ENCODE measurements at places on chromosomes 13 and 19.

GRCh38 chr19:6392221-6393073, 517 bp downstream of the GTF2F1 start:
- no peak for DNase-seq
- peaks cover 20% of the 10 kb centered on the region for H3K36me3 ChIP-seq
- H3K4me3 ChIP-seq, result peak overlapping the region; percentile 90
- H3K27me3 ChIP-seq, result no peaks in the 10 kb centered on the region

DNA sequence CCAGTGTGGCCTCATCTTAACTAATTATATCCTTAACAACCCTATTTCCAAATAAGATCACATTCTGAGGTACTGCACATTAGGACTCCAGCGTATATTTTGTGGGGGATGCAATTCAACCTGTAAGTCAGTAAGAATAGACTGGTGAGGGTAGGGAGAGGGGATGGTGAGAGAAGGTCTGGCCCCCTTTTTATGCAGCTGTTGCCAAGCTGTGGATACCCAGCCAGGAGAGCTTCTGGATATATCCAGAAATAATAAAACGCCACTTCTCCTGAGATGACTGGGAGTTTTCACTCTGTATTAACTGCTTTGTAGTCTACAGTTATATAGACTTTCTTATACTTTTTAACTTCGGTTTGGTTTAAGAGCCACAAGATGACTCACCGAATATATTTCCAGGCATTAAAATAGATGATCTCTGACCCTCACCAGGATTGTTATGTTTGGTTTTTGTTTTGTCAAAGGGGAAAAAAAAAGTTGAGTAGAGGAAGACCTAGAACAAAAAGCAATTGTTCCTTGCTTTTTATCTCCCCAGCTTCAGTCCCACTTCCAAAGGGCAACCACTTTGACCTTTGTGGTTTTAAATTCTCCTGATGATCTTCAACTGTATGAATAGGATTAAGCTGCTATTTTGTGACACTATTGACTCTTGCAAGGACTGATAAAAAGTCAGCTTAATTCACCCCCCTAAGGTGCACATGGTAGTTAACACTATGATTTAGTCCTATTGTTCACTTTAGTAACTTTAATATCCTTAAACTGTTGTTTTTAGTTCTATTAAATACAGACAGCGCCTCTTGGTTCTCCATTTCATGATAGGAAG, 3.1 kb upstream of the NEK3 start:
- peaks cover 20% of the 10 kb centered on the region for H3K4me1 ChIP-seq
- H3K27me3 ChIP-seq, result no peaks in the 10 kb centered on the region
- peak overlapping the region; percentile 26 for H3K27ac ChIP-seq
- peaks cover 21% of the 10 kb centered on the region for H3K36me3 ChIP-seq

DNA sequence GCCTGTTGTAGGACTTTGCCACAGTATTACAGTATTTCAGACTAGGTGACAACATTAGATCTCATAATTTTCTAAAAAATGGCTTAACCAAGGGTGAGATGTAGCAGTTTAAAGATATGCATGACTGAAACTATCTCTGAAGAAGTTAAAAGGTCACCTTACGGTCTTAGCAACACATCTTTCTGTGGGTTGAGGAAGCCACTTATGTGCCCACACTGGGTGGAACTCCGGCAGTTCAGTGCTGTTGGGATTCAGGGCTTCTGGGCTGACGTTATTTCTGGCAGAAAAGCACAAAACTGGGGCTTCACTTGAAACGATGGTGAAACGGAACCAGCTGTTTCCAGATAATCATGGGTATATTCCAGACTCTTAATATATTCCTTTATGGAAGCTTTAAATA, 697.3 kb downstream of the PCDH9 start:
- no peaks in the 10 kb centered on the region for H3K36me3 ChIP-seq
- no peaks in the 10 kb centered on the region for H3K4me1 ChIP-seq
- no peak overlapping the region for H3K27ac ChIP-seq
- H3K4me3 ChIP-seq, result no peak overlapping the region
- DNase-seq, result no peak
- H3K27me3 ChIP-seq, result no peaks in the 10 kb centered on the region

- no peaks in the 10 kb centered on the region for H3K27me3 ChIP-seq
- DNase-seq, result no peak
- H3K4me3 ChIP-seq, result no peak overlapping the region
- H3K36me3 ChIP-seq, result no peaks in the 10 kb centered on the region
- no peaks in the 10 kb centered on the region for H3K4me1 ChIP-seq
These were observed 249.2 kb downstream of the SHISA2 start for GRCh38 chr13:25802579-25802978.

DNA sequence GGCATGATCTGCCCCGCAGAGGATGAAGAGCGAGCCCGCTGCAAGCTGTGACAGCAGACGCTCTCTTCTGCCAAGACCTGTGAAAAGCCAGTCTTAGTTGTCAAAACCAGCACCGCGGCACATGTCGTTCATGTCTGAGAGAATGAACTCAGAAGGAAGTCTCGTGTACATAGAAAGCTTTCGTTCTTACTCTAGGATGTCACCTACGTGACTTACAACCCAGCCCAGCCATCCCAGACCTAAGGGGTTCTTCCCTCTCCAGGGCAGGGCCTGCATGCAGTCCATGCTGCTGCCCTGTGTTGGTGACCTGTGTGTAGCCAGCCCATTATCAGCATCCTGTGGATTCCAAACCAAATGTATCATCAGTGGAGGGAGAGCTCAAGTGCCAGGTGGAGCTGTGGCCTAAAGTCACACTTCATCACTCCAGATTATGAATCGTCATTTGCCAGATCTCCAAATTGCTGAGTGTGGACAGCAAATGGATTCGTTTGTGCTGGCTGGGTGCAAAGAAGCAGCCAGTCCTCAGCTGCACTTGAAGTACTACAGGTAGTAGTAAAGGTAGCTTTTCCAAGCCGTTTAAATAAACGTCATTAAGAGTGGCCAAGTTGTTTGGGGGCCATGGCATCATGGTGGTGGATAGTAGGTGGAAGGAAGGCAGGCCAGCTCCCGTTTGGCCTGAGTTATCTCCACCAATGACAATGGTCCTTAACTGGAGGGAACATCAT, 73.9 kb upstream of the GPR183 start:
- H3K36me3 ChIP-seq, result peaks cover 4% of the 10 kb centered on the region
- no peak overlapping the region for H3K4me3 ChIP-seq
- no peak overlapping the region for H3K27ac ChIP-seq
- DNase-seq, result no peak

DNA sequence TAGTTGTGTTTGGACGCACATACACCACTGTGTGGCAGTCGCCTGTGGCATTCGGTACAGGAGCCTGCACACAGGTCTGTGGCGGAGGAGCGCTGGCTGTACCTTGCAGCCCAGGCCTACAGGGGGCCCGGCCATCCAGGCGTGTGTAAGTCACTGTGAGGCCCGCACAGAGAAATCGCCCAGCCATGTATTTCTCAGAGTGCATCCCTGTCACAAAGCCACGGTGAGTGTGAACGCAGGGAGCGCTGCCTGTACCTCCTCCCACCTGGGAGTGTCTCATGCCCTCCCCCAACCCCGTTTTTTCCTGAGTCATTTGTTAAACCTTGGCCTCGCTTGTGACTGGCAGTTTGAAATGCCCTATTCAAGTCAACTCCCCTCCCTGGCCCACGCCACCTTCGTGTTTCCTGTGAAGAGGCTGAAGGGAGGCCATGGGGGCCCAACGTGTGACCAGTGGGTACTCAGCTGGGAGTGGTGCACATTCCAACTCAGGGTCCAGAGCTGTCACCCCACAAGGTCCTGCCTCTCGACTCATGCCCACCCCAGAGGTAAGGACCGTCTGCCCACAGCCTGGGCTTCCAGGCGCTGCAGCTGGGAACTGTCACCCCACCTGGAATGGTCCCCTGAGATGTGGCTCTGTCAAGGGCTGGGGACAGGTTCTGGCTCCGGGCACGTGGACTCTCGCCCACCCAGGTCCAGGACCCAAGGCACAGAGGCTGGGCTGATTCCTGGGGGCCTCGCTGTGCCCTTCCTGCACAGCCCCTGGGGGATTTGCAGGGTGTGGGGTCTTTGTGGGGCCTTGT, 11.6 kb upstream of the RASA3 start:
- no peaks in the 10 kb centered on the region for H3K27me3 ChIP-seq
- peaks cover 2% of the 10 kb centered on the region for H3K36me3 ChIP-seq
- no peak for DNase-seq
- peaks cover 16% of the 10 kb centered on the region for H3K4me1 ChIP-seq

DNA sequence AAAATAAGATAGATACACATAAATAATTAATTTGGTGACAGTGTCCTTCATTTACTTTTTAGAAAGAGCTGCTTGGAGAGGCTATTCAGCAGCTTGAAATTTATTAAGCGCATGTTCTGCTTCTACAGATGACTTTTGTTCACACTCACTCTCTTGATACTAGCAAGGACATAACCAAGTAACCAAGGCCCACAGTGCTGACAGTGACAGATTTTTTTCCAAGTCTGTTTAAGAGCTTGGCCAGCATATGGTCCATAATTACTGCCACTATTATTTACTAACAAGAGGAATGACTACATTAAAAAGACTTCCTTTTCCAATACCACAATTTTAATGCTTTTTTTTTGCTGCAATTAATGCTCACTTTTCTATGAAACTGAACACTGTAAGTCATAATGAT, 673.7 kb upstream of the MIR17HG start:
- H3K4me1 ChIP-seq, result peaks cover 4% of the 10 kb centered on the region
- DNase-seq, result no peak
- no peak overlapping the region for H3K27ac ChIP-seq

- H3K27me3 ChIP-seq, result no peaks in the 10 kb centered on the region
- DNase-seq, result no peak
- H3K36me3 ChIP-seq, result peaks cover 45% of the 10 kb centered on the region
- H3K27ac ChIP-seq, result no peak overlapping the region
- H3K4me3 ChIP-seq, result no peak overlapping the region
These were observed 1.1 kb downstream of the HSPB6 start for GRCh38 chr19:35755550-35756376.

- no peak for DNase-seq
- no peaks in the 10 kb centered on the region for H3K27me3 ChIP-seq
- H3K4me3 ChIP-seq, result peak overlapping the region; percentile 93
- peaks cover 6% of the 10 kb centered on the region for H3K4me1 ChIP-seq
These were observed 467 bp downstream of the LAMP1 start for GRCh38 chr13:113297370-113298042.

DNA sequence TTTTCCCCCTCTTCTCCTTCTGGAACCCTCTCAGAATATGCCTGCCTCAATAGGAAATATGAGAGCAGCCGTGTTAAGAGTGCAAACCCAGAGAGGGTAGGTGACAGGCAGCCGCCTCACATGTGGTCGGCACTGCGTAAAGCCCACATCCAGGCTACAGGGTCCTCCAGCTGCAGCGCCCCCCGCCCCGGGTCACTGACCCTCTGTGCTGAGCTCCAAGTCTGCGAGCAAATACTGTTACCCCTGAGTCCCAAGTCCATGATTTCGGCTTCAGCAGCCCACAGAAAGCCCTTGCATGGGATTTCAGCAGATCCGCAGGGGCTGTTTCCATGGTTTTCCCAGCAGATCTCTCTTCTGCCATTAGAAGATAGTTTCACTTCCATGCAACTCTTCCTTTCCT, 186.9 kb upstream of the IRS2 start:
- no peaks in the 10 kb centered on the region for H3K27me3 ChIP-seq
- H3K4me1 ChIP-seq, result no peaks in the 10 kb centered on the region
- no peak for DNase-seq
- no peaks in the 10 kb centered on the region for H3K36me3 ChIP-seq

GRCh38 chr19:11269408-11269807, 7.1 kb upstream of the DOCK6 start:
- no peak overlapping the region for H3K27ac ChIP-seq
- no peak for DNase-seq
- no peaks in the 10 kb centered on the region for H3K4me1 ChIP-seq
- H3K27me3 ChIP-seq, result no peaks in the 10 kb centered on the region
- no peaks in the 10 kb centered on the region for H3K36me3 ChIP-seq

DNA sequence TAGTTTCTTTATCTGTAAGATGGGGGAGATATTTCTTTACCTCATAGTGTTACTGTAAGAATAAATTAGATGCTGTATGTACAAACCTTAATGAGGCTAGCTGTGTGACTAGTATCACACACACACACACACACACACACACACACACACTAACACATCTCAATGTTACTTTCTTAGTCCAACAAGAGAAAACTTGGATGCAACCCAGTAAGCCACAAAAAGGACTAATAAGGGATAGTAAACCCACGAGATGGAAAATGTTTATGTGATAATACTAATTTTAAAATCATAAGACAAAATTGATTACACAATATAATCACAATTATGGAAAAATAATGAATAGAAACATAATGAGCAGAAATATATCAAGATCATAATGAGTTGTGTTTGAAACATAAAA, 437.7 kb upstream of the ZNF507 start:
- no peak for DNase-seq
- no peak overlapping the region for H3K4me3 ChIP-seq
- H3K4me1 ChIP-seq, result no peaks in the 10 kb centered on the region
- no peaks in the 10 kb centered on the region for H3K36me3 ChIP-seq
- H3K27me3 ChIP-seq, result no peaks in the 10 kb centered on the region
